ENCODE measurements at places on chromosomes 12 and 14. TPM values are rescaled to one million over a fixed set of nuclear protein-coding genes. Genes with fewer than 3 reads are reported as not detected.

DNA sequence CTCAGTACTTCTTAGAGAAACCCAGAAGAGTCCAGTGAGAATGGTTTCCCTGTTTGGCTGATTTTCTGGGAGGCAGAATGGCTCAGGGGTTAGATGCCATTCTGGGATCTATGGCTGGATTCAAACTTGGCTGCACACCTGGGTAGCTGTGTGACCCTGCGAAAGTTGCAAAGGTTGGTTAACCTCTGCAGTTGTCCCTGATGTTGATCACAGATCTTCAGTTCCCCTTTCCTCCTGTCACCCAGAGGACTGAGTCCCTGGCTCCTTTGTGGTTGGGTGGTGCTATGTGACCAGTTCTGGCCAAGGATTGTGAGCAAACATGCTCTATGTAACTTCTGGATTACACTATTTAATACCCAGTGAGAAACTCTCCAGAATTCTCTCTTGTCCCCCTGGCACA, 418.0 kb downstream of the RGS6 start:
- DNase-seq, result no peak

- no peak for DNase-seq
Measured at GRCh38 chr12:904010-904414, 45.5 kb downstream of the RAD52 start.

DNA sequence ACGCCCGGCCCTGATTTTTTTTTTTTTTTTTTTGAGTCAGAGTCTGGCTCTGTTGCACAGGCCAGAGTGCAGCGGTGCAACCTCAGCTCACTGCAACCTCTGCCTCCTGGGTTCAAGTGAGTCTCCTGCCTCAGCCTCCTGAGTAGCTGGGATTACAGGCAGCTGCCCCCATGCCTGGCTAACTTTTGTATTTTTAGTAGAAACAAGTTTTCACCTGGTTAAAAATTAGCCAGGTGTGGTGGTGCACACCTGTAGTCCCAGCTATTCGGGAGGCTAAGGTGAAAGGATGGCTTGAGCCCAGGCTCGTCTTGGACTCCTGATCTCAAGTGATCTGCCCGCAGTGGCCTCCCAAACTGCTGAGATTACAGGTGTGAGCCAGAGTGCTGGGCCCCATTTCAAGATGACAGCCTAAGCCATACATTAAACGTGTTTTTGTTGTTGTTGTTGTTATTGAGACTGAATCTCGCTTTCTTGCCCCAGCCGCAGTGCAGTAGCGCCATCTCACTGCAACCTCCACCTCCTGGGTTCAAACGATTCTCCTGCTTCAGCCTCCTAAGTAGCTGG, 42.7 kb upstream of the EAPP start:
- DNase-seq, result no peak

DNA sequence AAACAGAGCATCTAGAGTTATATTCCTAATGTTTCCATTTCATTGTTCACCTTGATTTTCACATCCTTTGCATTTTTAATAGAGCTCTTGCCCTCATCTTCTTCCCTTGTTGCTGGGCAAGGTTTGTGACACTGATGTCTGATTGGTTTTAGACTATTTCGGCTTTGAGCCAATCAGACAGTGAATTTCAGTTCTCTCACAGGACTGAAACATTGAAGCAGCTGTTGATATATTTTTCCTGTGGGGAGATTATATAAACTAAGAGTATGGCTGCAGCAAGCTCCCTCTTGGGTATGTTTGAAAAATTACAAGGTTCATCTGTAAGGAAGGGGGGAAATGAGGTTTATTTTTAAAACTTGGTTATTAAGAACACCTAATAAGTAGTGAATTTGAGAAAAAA, 51.2 kb downstream of the ATF7IP start:
- peak; percentile 92 for DNase-seq

- DNase-seq, result peak; percentile 46
Measured at GRCh38 chr12:69096669-69097335, 142.6 kb upstream of the CPSF6 start.

GRCh38 chr14:103692871-103693270, 22.4 kb downstream of the XRCC3 start:
- DNase-seq, result no peak

- no peak for DNase-seq
Measured at GRCh38 chr12:131106349-131106941, 152.7 kb downstream of the ADGRD1 start.

GRCh38 chr12:55845361-55845760, 2.6 kb upstream of the MMP19 start:
- DNase-seq, result no peak

DNA sequence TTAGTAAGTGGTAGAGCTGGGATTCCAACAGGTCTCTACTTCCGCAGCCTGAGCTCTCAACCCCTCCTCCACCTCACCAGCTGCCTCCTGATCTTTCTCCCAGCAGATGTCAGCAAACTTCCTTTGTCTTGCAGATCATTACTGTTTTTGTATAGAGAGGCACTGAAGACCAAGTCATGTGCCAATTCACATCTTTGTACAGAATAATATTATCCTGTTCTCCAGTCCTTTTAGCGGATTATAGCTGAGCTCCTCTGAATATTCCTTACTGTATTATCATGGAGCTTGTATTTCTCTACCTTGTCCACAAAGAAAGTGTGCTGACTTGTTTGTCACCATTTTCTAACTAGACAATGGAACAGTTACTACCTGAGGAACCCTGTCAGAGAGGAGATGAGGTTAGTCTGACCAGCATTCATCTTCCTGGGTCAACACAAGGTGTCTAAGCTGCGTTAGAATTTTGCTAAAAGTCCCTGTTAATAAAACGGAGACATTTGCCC, 142.3 kb upstream of the ARHGAP5 start:
- peak; percentile 70 for DNase-seq

GRCh38 chr14:23101986-23102625, 2.7 kb downstream of the CIROP start:
- no peak for DNase-seq

DNA sequence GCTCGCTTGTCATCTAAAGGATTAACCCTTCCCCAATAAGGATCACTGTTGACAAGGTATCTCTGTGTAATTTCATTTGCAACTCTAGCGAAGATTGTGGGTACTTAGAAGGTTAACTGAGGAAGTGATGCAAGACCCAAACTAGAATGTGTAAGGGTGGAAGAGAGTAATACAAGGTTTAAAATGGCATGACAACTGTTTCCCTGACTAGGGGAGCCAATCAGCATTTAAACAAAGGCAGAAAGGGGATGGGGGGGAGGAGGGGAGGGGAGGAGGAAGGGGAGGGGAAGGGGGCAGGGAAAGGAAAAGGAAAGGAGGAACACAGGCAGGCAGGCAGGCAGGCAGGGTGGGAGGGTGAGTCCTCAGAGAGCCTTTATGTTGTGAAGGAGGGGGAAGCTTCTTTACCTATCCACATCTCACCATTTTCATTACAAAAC, 31.1 kb downstream of the NRDE2 start:
- no peak for DNase-seq

DNA sequence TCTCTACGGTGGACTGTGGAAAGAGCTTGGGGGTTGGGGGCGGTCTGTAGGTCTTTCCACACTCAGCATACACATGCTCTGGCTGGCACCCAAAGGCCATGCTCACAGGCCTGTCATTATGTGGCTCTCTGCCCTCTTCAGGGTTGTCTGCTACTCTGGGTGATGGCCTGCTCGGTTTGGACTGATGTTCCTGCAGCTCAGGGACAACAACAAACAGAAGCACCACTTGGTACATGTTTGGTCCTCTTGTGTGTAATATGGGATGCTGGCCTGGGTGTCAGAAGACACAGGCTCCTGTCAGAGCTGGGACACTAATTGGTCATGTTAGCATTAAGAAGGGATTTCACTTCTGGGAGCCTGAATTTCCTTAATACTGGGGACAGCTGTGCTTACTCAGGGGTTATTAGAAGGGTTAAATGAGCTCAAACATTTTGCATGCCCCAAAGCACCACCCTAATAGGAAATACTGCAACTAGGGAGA, 32.7 kb upstream of the SELPLG start:
- no peak for DNase-seq

GRCh38 chr12:42053456-42053855, 91.2 kb downstream of the GXYLT1 start:
- no peak for DNase-seq

- no peak for DNase-seq
Measured at GRCh38 chr12:58189030-58189429, 247.7 kb downstream of the ATP23 start.

DNA sequence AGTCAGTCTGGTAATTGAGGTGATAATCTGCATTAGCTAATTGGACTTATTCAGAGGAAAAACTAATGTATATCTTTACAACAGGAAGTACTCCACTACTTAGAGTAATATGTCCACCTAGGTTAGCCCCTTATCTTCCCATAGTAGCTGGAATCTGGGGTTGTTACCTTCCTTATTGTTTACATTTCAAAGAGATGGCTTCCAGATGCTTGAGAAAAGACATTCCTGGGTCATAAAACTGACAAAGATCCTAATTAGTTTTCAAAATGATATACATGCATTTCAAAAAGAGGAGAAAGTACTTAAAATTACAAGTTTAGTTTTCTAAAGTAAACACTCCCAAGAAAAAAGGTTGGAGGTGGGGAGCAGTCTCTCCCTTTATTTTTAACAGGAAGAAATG, 78.1 kb downstream of the RPL10L start:
- DNase-seq, result no peak

DNA sequence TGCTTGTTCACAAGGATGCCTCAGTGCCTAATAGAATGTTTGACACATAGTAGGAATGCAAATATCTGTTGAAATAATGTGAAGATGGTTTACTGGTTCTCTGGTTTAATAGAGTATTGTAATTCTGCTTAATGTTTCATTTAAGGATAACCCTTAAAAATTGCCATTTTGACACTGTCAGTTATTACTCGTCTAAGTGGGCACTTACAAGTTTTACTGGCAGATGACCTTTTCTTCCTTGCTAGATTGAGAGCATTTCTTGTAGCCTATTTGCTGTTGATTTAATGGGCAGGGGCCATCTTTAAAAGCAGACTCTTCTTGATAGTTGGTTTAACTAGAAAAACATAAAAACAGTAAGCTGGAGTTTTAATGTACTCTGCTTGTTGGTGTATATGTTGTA, 1.9 kb downstream of the TMEM263 start:
- no peak for DNase-seq

- DNase-seq, result no peak
Measured at GRCh38 chr14:103231376-103232019, 102.5 kb upstream of the EIF5 start.

- no peak for DNase-seq
Measured at GRCh38 chr12:99042226-99042625, 397.1 kb downstream of the APAF1 start.

HSPA2 gene
- total RNA-seq, result 2.4 TPM

NPAS3 gene
- 0.32 TPM for total RNA-seq

COX8C gene
- not detected for total RNA-seq

MAP1LC3B2 gene
- total RNA-seq, result 2.3 TPM

LALBA gene
- not detected for total RNA-seq

SLC25A47 gene
- not detected for total RNA-seq

ACOT4 gene
- total RNA-seq, result 0.42 TPM

Data from cardiac muscle cell (in vitro differentiated cells and primary cell).